ENCODE measurements at places on chromosomes 7 and 10.

- DNase-seq, result no peak
Observed at GRCh38 chr7:11592699-11593098, 239.3 kb downstream of the THSD7A start.

DNA sequence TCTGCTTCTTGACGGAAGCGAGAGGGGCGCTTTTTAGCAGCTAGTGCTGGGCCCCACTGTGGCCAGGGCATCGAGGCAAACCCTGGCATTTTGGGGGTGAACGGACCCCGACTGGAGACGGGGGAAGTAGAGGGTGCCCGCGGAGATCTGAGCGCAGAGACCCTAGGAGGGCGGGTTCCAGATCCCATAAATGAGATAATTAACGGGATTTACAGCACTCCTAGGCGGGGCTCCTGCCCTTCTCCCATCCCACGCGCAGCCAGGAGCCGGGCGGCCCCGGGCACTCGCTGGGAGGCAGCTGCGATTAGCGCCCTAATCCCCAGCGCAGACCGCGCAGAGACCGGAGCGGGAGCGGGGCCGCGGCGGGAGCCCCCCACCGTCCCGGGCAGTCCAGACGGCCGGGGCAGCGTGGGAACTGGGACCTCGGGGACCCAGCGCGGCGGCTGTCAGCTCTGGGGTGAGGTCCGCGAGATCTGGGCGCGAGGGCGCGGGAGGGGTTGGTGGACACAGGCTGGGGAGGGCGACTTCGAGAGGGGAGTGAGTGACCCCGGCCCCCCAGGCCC, 735 bp downstream of the JCAD start:
- DNase-seq, result no peak

DNA sequence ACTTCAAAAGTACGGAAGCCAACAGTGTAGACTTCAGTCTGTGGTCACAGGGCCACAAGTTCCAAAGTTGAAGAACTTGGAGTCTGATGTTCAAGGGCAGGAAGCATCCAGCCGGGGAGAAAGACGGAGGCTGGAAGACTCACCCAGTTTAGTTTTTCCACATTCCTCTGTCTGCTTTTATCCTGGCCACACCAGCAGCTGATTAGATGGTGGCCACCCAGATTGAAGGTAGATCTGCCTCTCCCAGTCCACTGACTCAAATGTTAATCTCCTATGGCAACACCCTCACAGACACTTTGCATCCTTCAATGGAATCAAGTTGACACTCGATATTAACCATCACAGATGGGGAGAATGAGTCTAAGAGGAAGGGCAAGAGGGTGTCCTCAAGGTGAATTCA, 19.3 kb upstream of the FRMD4A start:
- no peak for DNase-seq

DNA sequence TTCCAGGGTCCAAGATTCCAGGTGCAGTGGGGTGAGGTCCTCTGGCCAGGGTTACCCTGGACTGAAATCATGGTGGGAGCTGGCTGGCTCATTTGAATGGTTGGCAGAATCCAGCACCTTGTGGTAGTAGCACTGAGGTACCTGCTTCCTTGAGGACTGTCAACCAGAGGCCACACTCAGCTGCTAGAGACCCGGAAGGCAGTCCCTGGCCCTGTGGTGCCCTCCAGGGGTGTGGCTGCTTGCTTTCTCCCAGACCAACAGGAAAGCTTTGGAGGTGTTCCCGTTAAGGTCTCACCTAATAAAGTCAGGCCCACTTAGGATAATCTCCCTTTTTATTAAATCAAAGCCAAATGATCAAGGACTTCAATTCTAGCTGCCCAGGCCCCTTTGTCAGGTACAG, 107.7 kb upstream of the GDF10 start:
- no peak for DNase-seq

GRCh38 chr7:142303650-142304049, 45.8 kb upstream of the PRSS58 start:
- DNase-seq, result no peak

GRCh38 chr10:689452-690371, at the start of gene DIP2C:
Gene DIP2C (minus strand): TSS chr10:689668. CDS start chr10:689578, 90 bp downstream.
- peak; percentile 29 for DNase-seq

GRCh38 chr7:66202441-66202840, 2.7 kb upstream of the TPST1 start:
- DNase-seq, result no peak

GRCh38 chr7:75688200-75689136, 50.3 kb downstream of the HIP1 start:
- DNase-seq, result no peak

DNA sequence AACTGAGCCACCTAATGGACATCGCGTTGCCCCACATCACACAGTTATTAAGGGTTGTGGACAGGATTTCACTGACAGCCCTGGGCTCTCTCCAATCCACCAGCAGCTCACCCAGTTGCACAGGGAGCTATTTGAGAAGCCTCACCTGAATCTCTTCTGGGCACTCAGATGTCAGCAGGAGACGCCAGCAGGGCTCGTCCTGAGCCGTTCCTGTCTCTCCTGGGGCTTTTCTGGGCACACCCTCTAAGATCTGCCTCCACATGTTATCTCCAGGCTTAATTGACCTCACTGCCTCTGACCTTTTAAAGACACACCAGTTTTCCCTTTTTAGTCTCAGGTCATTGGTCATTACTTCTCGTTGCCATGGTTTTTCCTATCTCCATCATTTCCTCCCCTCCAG, 63.0 kb downstream of the GRID1 start:
- no peak for DNase-seq

DNA sequence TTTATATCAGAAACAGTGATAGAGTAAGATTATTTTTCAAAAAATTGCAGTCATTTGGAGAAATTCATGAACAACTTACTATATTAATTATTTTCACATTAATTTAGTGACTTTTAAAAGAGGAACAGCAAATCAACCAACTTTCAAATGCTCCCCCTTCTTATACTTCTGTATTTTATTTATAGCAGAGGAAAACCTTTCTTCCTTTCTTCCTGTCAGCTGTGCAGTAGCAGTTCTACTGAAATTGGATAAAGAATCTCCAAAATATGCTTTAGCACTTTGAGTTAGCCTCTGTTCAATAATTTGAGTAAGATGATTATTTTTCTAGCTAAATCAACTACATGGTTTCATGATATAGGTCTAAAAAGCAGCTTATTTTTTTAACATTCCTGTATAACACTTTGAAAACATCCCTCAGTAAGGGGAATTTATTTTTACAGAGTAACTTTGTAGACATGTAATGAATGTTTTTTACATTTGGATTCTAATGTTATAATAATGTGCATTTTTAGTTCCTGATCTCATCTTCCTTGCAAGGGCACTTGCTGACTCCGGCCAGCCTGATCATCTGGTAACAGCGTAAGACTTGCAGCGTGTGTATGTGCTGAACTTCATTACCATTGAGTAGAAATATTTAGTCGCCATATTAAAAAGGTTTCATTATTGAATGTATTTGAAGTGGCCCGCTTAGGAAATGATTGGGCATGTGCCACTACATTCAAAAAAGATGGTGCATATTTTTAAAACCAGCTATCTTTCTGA, 158.3 kb upstream of the HDAC9 start:
- no peak for DNase-seq

DNA sequence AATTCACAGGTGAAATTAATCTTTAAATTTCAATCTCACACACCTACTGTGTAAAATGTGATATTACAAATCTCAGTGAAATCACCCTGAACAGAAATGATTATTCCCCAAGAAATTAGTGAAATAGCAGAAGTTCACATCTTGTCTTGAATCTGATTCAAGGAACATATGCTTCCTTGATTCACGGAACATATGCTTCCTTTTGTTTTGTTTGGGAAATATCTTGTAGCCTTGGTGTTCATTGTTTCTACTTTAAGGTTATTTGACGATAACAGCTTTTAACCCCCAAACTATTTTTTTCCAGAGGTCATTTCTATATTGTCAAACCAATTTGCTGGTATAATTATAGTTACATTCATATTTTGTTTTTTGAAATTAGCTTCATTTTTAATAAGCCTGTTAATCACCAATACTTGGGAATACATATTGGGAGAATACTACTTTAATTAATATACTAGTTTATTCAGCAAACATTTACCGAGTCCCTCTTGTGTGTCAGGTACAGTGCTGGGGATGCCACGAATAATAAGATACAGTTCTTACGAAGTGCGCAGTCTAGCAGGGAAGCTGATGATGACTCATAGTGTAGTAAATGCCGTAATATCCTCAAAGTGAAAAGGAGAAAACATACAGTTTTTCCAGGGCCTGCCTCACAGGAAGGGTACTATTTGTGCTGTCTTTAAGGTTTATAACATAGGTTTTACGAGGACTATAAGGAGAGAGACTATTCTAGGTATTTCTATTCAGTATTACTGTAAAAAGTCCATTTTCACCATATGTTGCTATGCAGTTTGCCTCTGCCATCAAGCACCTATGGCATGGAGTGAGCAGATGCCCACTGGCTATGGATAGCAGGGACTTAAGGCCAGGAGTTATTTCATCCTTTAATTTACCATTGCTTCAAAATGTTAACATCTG, 32.5 kb downstream of the PRKAR2B start:
- no peak for DNase-seq

DNA sequence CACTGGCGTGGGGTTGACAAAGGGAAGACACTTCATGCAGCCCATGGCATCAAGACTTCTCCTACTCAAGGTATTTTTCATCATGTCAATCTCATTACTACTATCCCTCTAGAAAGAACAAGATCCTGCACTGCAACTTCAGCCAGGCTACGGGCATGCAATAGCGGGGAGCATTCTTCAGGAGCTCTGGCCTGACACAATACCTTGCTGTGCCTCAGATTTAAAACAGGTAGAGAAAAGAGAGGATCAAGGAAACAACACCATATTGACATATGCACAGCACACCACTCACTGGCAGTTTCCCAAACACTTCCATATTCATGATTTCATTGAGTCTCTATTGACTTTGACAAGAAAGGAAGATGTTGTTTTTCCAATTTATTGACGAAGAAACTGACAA, 51.5 kb downstream of the DOCK4 start:
- DNase-seq, result no peak

- no peak for DNase-seq
Observed at GRCh38 chr7:7652798-7653540, 12.4 kb downstream of the UMAD1 start.

DNA sequence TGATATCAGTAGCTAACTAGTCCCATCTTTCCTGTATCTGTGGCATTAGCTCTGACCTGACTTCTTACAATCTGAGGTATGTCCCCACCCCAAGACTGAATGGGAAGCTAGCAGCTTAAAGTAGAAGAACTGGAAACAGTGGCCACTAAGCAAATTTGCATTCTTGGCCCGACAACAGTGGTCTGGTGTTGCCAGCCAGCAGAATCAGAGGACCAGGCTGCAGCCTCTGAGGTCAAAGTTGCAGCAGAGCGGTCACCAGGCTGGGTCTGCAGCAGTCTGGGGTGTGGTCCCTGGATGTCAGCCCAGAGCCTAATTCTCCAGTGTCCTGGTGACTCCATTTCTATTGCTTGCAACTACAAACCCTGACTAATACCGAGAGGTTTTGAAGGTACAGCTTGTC, 26.3 kb downstream of the FAM107B start:
- no peak for DNase-seq

- no peak for DNase-seq
Observed at GRCh38 chr7:117090791-117091190, 137.5 kb downstream of the ST7 start.

DNA sequence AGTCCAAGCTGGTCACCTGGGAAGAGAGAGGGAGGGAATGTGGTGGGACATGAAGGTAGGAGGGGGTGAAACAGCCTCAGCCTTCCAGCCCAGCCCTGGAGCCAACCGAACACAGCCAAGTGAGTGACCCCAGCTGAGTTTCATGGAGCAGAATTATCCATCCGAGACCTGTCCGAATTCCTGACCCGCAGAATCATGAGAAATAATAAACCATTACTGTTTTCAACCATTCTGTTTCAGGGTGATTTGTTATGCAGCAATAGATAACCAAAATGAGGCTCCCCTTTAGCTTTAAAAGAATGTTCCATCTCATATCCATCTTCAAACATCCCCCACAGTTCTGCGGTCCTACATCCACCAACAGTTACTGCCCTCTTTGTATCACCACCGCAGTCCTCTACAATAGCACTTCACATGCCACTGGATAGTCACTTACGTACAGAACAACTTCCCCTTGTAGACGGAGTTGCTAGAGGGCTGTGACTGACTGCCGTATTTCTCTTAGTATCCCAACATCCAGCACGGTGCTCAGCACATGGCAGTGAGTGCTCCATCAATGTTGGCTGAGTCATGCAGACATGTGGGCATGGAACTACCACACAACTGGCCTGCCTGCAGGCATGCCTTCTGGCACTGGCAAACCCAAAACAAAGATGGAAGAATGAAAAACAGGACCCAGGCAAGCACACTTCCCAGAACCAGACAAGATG, 18.5 kb downstream of the KIAA1549 start:
- no peak for DNase-seq

GRCh38 chr7:42964849-42965805, 33.0 kb downstream of the MRPL32 start:
- DNase-seq, result peak; percentile 22

- no peak for DNase-seq
Observed at GRCh38 chr7:128693373-128694015, 21.4 kb downstream of the GARIN1A start.

DNA sequence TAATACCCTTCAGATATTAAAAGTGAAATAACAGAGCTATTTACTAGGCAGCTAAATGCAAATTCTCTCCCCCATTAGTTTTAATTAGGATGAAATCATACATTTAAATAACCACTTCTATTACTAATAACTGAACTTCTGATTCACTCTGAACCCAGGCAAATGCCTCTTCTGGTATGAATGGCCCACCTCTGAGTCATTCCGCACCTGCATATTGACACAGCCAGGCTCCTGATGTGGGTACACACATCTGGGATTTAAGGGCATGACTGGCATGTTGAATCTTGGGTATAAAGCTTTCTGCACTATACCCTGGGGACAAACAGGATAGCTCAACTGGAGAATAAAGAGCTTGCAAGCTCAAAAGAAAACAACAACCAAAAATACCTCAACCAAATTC, 140.9 kb downstream of the AUTS2 start:
- peak; percentile 78 for DNase-seq

DNA sequence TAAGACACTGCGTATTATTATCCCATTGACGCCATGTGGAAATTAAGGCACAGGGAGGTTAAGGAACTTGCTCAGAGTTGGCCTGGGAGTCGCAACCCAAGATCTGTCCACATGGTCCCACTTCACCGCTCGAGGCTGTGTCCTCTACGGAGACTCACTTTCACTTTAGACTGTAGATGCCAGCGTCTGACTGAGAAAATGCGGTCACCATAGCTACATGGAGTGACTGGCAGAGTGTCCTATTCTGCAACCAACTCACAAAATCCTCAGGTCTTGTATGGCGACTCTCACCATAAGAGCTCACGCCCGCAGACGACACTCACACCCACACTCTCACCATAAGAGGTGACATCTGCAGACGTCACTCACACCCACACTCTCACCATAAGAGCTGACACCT, 257.9 kb downstream of the PTPRN2 start:
- DNase-seq, result no peak

- DNase-seq, result no peak
Observed at GRCh38 chr10:131113709-131114291, 197.7 kb downstream of the TCERG1L start.
